ENCODE measurements at places on chromosomes 2 and 18.
A peak's percentile ranks its signal among the peaks of the same experiment; 100 is the strongest.

DNA sequence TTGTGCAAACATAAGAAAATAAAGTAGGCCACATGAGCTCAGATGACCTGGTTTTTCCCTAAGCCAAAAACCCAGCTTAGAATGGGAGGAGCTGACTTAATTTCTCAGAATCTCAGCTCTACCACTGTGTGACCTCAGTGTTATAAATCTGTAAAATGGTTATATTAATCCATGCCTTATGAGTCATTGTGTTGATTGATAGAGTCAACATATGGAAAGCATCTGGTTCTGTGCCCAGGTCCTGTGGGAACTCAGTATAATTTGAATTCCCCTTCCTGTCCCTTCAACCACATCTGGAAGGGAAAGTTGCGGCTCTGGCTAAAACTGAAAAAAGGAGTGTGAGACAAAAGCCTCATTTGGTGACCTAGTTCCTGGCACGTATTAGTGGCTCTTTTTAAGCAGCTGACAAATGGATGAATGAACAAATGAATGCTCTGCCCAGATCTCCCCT, 25.7 kb downstream of the TMEM177 start:
- peak; percentile 31 for DNase-seq

GRCh38 chr2:69345434-69345833, 41.6 kb downstream of the GFPT1 start:
- DNase-seq: peak; percentile 8

GRCh38 chr2:199484927-199485326, 27.2 kb upstream of the SATB2 start:
- DNase-seq: no peak

- no peak for DNase-seq
Measured at GRCh38 chr2:198731842-198732399, 725.8 kb downstream of the SATB2 start.

All from activated CD4-positive, alpha-beta T cell treated with anti-CD3 and anti-CD28 coated beads, Interleukin-2, Interleukin-4, amounts not matched to agents 100 ng/mL and 50 ng/mL, durations not matched to agents 16 hours and 8 hours (primary cell).